Activated CD4-positive, alpha-beta T cell treated with anti-CD3 and anti-CD28 coated beads, Interleukin-2, amount 10 ng/mL, durations not matched to agents 7 days and 5 days (primary cell): ENCODE measurements at places on chromosomes 4 and X.

DNA sequence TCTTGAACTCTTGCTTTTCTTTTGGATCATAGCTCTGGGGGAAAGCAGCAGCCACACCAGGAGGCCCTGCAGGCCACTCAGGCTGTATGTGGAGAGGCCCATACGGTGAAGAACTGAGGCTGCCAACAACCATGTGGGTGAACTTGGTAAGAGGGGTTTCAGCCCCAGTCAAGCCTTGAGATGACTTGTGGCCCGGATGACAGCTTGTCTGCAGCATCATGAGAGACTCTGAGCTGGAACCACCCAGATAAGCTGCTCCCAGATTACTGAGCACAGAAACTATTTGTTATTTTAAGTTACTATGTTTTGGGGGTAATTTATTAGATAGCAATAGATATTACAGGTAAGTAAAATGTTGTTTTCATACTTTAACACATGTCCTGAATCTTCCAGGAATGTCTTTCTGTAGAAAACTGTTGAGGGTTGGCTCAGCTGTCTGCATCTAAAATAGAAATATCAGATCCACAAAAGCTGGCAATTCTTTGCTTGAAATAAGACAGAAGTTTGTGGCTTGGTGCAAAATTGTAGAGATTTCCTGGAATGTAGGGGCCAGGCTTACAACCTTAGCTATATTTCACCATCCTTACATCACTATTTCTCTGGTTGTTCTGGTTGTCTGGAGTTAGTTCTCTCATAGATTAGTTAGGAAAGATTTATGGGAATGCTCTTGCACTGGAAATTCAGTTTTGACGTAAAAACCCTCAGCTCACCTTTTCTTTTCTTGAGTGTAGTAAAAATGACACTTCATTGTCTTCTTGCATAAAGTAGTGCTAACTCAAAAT, 272.1 kb downstream of the RAPGEF2 start:
- no peak for DNase-seq

GRCh38 chr4:80265571-80266252, 752 bp upstream of the FGF5 start:
- no peak for DNase-seq

- no peak for DNase-seq
Measured at GRCh38 chr4:7979652-7979968, 39.9 kb upstream of the AFAP1 start.

GRCh38 chrX:16212024-16212423, 44.7 kb downstream of the MAGEB17 start:
- no peak for DNase-seq

GRCh38 chr4:165630671-165631070, 242.4 kb upstream of the TLL1 start:
- no peak for DNase-seq

- no peak for DNase-seq
Measured at GRCh38 chrX:4094926-4095325, 381.5 kb upstream of the PRKX start.
